ENCODE measurements at places on chromosomes 13 and 19.

DNA sequence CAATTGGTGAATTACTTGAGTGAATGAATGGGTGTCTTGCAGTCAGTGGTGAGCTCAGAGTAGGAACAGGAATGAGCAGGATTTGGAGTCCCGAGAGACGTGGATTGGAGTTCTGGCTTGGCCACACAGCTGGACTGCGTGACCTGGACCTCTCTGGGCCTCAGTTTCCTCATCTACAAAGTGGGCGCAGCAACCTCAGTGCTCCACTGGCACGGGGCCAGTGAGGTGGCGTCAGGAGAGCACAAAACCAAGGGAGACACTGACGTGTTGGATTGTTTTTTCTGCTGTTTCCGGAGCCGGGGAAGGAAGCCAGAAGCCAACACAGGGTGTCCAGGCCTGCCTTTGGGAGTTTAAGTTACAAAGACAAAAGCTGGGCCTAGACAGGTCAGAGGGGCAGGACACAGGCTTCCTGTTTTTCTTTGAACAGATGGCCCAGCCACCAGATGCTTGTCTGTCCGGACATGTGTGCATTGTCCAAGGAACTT is 6.5 kb upstream of the DOCK6 start:
- no peak for DNase-seq

DNA sequence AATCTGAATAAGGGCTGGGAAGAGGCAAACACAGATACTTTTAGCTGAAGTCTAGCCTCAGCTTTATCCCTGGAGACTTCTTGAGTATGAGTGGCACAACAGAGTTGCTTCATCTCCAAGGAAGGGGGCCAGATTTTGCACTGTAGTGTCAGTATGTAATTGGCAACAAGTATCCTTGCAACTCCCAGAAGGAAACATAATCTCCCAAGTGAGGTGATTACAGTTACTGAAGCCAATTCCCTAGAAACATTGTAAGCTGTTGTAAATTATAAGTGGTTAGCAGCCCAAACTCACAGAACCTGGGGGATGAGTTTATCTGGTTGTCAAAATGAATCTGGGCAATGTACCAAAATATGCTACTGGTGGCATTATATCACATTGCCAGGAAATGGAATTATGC is 2065.7 kb upstream of the PCDH20 start:
- no peak for DNase-seq

- DNase-seq = no peak
These were observed 2.2 kb upstream of the RINL start for GRCh38 chr19:38880076-38880881.

DNA sequence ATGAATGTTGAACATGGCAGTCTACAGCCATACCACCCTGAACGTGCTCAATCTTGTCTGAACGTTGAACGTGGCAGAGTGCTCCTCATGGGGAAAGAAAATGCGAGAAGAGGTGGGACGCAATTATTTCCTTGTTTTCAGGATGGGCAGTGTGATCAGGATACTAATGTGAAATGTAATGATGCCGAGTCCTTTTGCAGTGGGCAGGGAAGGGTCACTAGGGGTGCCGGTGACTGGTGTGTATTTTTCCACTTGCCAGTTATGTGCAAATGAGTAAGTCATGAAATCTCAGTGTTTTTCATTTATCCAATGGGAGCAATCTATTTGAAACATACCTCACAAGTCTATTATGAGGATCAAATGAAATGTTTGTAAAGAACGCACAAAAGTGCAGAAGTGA is 84.8 kb downstream of the LNX2 start:
- DNase-seq = no peak

GRCh38 chr13:99340638-99341037 is 33.4 kb upstream of the GPR183 start:
- no peak for DNase-seq

- DNase-seq = no peak
These were observed 353.8 kb downstream of the ENOX1 start for GRCh38 chr13:43432958-43433357.

DNA sequence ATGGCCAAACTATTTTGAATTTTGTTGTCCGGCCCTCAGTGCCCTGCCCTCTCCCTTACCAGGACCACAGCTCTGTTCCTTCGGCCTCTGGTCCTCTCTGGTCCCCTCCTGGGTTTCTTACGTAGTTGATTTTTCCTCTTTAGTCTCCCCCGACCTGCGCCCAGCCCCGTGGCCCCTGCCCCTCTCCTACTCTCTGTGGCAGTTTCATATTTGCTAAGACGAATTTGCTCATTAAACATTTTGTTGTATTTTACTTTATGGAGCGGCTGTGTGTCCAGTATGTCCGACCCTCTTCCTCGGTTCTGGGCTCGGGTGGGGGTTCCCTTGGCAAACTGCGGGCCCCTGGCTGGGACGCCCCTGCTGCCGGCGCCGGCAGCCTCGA is 576 bp upstream of the EPN1 start:
- DNase-seq = no peak

DNA sequence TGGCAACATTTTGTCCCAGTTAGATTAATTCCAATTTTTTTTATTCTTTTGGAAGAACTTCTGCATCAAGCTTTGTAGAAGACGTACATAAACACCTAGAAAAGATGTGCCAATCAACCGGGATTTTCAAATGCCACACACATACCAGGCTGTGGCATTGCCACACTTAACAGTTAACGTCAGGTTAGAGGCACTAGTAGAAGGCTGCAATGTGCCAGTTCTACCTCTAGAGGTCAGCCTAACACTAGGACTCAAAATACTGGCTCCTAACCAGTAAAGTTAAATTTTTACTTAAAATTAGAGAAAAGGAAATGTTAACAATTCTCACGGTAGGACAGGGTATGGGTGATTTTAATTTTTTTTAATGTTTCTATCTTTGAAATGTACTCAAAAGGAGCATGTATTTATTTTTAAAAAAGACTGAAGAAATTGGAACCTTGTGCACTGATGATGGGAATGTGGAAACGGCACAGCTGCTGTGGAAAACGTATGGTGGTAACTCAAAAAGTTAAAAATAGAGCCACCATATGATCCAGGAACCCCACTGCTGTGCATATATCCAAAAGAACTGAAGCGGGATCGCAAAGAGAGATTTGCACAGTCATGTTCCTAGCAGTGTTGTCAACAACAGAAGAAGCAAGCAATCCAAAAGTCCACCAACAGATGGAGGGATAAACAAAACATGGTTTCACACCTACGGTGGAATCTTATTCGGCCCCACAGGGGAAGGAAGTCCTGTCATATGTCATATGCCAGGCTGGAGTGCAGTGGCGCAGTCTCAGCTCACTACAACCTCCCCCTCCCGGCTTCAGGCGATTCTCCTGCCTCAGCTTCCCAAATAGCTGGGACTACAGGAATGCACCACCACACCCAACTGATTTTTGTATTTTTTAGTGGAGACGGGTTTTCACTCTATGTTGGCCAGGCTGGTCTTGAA is 30.3 kb downstream of the CRYL1 start:
- peak; percentile 45 for DNase-seq

GRCh38 chr13:39463611-39464010 is 139.4 kb downstream of the LHFPL6 start:
- DNase-seq = no peak

DNA sequence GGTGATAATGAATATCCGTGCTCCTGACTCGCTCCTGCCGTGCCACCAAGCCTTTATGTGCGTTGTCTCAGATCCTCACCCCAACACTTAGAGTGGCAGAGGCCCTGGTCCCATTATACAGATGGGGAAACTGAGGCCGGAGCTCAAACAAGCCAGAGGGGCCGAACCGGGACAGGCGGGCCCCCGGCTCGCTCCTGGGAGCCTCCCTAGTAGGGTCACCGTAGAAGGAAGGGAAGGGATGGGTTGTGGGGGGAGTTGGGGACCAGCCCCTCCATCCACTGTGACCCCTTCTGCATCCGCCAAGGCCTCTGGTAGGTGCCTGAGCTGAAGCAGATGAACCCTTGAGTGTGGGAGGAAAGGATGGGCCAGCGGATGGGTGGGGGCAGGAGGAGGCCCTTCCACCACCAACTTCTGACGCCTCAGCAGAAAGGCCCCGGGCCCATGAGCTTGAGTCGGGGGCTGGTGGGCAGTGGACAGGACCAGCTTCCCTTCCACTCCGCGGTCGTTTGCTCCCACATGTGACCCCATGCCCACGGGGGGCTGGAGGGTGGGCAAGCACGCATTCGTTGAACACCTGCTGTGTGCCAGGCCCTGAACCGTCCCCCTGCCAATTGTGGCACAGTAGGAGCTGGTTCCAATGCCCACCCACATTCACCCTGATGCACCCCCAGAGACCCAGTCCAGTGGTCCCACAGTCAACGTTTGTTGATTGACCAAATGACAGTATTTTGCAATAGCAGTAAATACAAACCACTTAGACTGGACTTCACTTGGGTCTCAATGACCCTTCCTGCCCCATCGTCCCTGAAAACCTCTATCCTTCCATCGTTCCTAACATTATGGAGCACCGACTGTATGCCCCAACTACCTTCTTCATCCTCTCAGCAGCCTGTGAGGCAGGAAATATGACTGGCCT is 24.2 kb upstream of the TCF3 start:
- no peak for DNase-seq

- peak; percentile 25 for DNase-seq
These were observed 23.1 kb downstream of the TBC1D4 start for GRCh38 chr13:75458696-75459422.

GRCh38 chr19:27870293-27870692 is 1342.7 kb downstream of the UQCRFS1 start:
- no peak for DNase-seq

- no peak for DNase-seq
These were observed 15.1 kb upstream of the TRPC4 start for GRCh38 chr13:37884674-37885073.

GRCh38 chr19:29966588-29967249 is 24.7 kb downstream of the URI1 start:
- no peak for DNase-seq

GRCh38 chr19:46617601-46618000 is 7.3 kb downstream of the PTGIR start:
- no peak for DNase-seq

- peak; percentile 36 for DNase-seq
These were observed 698 bp downstream of the KANK2 start for GRCh38 chr19:11196406-11197287.

DNA sequence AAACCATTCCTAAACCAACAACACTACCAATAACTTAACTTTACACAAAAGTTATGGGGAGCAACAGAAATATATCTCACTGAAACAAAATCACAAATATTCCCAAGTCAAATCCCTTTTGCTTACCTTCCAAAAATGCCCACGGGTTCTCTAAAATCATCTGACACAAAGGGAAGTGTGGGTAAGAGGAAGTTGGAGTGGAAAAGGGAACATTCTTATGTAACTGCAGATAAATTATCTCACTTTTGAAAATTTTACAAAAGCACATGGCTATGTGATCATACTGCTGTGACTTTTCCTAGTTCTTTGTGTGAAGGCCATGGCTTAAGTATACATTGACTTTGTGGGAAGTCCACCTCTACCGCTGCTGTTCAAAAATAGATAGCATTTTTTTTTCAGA is 350.5 kb downstream of the GPC6 start:
- no peak for DNase-seq

DNA sequence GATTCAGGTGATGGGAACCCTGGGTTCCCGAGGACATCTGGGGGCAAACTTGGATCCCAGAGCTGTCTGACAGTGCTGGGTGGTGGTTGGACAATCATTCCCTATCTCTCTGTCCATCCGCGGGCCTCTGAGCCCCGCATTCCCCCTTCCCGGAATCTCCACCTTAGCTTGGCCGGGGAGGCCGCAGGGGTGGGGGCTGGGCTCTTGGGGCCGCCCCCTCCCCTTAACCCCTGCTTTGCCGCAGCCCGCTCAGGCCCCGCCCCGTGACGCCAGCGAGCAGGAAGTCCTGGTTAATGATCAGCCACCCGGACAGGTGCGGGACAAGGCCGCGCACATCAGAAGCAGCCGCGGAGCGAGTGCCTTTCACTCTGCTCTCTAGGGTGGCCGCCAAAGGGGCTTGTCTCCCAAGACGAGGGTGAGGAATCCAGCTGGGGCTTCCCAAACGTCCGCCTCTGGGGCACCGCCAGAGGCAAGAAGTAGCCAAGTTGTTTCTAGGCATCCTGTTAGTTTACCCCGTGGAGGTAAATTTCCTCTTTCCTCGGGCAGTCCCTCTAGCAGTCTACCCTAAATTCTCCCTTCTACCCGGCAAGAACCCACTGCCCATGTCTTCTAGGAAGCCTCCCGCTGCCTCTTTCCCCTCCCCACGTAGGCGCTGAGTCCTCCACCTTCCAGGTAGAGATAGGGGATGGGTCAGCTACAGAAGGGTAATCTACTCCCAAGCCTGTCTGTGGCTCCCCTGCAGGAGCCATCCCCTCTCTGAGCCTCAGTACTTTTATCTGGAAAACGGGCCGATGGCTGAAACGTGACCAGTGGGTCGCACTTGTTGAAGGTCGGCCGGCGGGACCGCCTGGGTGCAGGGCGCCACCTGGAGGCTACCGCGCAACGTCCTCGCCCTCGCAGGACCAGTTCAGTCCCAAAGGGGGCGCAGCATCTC is 3.0 kb downstream of the IRF2BP1 start:
- DNase-seq = peak; percentile 82

DNA sequence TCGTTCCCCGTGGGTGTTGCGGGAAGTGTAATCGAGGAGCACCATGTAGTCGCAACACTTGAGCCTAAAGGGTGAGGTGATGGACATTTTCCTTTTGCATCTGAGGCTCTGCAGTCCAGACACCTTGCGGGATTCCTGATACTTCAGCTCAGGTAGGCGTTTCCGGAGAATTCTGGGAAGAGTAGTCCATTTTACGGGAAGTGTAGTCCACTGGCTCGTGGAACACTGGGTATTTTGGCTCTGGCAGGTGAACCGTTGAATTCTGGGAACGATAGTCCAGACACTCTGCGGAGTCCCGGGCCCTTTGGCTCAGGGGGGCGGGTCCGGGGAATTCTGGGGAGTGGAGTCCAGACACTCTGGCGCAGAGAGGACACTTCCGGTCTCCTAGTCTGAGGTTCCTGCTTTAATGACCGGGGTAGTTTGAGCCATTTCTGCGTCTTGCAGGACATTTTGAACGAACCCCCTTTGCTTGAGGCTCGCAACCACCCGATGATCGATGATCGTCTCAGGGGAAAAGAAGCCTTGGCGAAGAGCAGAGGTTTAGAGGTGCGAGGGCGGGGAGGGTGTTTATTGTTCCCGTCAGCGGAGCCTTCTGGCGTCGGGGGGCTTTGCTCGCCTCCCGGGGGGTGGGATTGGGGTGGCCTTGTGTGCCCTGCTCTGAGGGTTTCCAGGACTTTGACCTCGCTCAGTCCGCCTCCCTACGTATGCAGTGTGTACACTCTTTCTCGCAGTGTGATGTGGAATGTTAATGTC is at the start of gene ZNF223:
ZNF223 (plus strand) TSS at position 387 of the 753 bp plus-strand sequence. CDS start 3,141 bp downstream, outside the sequence.
- DNase-seq = peak; percentile 60

- no peak for DNase-seq
These were observed 6.3 kb upstream of the RFX1 start for GRCh38 chr19:14012378-14012915.

Data from right kidney (tissue), 9 donors.